ENCODE measurements at places on chromosomes 16 and 17.

DNA sequence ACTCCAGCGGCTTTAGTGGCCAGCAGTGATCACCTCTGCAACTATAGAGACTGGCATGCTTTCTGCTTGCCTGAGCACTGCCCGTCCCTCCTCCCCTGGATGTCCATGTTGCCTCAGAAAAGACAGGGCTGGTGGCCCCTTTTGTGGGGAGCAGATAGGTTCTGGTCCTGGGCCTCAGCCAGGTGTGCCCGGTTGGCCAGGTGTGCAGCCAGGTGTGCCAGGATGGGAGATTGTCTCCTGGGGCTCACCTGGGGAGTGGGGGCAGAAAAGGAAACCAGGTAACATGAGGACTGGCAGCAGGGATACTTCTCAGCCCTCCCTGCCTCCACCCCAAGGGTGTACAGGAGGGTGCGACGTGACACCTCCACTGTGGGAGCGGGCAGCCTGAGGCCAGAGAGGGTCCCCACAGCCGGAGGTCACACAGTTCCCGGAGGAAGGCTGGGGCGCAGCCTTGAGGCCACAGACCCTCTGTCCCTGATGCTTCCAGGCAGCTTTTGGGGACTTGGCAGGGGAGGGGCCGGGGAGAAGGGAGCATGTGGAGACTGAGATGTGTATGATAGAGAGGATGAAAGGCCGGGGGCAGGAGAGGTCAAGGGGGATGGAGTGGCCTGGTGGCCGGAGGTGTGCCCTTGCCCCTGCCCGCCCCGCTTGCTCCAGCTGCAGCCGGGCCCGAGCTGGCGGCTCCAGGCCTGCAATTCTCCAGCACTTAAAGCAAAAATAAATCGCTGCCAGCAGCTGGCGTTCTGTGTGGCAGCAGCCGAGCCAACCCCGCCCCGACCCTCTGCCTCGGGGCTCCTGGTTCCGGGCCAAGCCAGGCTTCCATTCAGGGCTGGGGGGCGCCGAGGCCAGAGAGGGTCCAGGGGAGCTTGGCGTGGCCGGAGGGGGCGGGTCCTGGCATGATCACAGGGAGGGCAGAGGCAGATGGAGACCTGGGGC is 6.7 kb downstream of the KCNJ12 start:
- H3K27me3 ChIP-seq: no peaks in the 10 kb centered on the region
- DNase-seq: no peak
- H3K4me3 ChIP-seq: no peak overlapping the region
- H3K4me1 ChIP-seq: no peaks in the 10 kb centered on the region

DNA sequence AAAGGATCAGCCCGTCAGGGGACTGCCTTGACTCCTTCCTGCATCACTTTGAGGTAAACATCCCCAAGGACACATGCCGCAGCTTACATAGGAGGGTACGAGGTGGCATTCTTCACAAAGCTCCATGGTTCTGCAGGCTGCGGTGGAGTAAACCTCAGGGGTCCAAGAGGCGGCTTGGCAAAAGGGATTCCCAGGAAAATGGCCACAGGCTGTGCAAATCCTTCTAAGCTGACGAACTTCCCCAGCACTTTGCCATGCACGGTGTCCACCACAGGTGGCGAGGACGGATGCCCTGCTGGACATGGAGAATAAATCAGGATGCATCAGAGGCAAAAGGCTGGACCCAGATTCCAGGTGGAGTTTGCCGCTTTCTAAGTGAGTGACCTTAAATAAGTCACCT is 4.2 kb downstream of the CES1 start:
- no peak overlapping the region for H3K27ac ChIP-seq
- H3K36me3 ChIP-seq: no peaks in the 10 kb centered on the region
- H3K4me3 ChIP-seq: no peak overlapping the region
- DNase-seq: no peak
- no peaks in the 10 kb centered on the region for H3K27me3 ChIP-seq

DNA sequence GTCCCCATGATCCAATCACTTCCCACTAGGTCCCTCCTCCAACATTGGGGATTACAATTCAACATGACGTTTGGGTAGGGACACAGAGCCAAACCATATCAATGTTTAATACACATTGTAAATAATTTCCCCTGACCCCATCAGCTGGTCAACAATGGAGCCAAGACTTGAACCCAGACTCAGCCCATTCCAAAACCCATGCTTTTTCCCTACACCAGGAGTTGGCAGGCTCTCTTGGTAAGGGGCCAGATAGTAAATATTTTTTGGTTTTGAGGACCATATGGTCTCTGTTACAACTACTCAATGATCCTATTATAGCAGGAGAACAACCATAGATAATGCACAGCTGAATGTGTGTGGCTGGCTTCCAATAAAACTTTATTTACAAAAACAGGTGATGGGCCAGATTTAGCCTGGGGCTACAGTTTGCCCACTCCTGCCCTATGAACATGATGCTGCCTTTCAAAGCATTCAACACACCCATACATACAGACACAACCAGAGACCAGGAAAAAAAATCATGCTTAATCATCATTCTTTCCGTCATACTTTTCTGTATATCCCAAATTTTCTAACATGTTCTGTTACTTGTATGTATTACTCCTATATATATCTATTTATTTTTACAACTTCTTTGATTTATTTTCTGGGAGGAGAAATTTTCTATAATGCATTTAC is 22.1 kb upstream of the MSI2 start:
- no peak overlapping the region for H3K4me3 ChIP-seq
- H3K4me1 ChIP-seq: no peaks in the 10 kb centered on the region
- H3K27ac ChIP-seq: no peak overlapping the region
- H3K36me3 ChIP-seq: no peaks in the 10 kb centered on the region

- no peaks in the 10 kb centered on the region for H3K27me3 ChIP-seq
- no peaks in the 10 kb centered on the region for H3K4me1 ChIP-seq
- no peak for DNase-seq
Measured at GRCh38 chr16:67407176-67407787, 9.0 kb downstream of the ZDHHC1 start.

DNA sequence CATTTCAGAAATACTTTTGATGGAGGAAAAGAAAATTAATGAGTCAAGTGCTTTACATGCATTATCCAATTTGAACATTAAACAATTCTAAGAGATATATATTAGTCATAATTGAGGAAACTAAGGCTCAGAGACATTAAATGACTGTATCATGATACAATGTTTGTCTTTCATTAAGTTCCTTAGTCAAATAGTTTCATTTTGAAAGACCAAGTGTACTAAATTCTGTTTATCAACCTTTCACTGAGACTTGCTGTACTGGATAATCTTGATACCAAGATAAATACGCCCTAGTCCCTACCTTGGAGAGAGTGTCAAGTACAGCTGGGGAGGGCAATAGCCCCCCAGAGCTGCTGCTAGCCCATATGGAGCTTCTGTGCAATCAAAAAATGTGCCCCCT is 24.2 kb downstream of the TOM1L2 start:
- H3K27ac ChIP-seq: no peak overlapping the region
- no peaks in the 10 kb centered on the region for H3K36me3 ChIP-seq
- no peak for DNase-seq

GRCh38 chr17:77451245-77451893 is 310.6 kb downstream of the SEC14L1 start:
- peaks cover 19% of the 10 kb centered on the region for H3K4me1 ChIP-seq
- DNase-seq: peak; percentile 83
- no peaks in the 10 kb centered on the region for H3K27me3 ChIP-seq
- H3K4me3 ChIP-seq: peak overlapping the region; percentile 49

All from ovary (tissue), 10 donors.